ENCODE measurements at places on chromosomes 7 and 10. TPM values are rescaled to one million over a fixed set of nuclear protein-coding genes. Genes with fewer than 3 reads are reported as not detected.

Gene PLXNA4
- 34.9 TPM for total RNA-seq

Gene GALNT17
- 3.9 TPM for total RNA-seq

GRCh38 chr7:102326157-102326889, 29.9 kb downstream of the SPDYE6 start:
- DNase-seq, result no peak

- DNase-seq, result no peak
These were observed 111.1 kb upstream of the DPP6 start for GRCh38 chr7:153941061-153941460.

- DNase-seq, result no peak
These were observed 14.6 kb downstream of the PHTF2 start for GRCh38 chr7:77813180-77813579.

DNA sequence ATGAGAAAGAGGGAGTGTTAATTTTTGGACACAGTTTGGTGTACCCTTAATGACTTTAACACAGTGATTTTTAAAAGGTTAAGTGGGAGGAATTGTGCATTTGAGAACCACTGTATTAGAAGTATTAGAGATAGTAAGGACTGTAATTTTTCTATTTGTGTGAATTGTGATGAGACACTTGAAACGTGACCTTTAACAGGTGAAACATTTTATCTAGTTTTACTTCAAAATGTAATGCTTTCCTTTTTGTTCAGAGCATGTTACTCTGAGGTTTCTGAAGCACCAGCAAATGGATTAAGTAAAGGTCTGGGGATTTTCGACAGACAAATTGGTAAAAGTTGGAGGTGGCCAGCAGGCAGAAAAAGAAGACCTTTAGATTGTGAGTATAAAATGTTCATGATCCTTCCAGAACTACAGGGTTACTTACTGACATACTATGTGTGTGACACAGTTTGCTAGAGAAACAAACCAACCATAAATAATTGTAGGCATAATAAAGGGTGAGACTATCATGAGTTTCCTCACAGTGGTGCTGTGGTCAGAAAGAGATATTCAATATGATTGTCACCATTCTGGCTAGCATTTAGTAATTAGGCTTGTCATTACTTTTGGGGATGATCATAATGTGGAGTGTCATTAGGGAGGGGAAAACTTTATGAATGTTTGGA, 26.1 kb downstream of the LCOR start:
- no peak for DNase-seq

DNA sequence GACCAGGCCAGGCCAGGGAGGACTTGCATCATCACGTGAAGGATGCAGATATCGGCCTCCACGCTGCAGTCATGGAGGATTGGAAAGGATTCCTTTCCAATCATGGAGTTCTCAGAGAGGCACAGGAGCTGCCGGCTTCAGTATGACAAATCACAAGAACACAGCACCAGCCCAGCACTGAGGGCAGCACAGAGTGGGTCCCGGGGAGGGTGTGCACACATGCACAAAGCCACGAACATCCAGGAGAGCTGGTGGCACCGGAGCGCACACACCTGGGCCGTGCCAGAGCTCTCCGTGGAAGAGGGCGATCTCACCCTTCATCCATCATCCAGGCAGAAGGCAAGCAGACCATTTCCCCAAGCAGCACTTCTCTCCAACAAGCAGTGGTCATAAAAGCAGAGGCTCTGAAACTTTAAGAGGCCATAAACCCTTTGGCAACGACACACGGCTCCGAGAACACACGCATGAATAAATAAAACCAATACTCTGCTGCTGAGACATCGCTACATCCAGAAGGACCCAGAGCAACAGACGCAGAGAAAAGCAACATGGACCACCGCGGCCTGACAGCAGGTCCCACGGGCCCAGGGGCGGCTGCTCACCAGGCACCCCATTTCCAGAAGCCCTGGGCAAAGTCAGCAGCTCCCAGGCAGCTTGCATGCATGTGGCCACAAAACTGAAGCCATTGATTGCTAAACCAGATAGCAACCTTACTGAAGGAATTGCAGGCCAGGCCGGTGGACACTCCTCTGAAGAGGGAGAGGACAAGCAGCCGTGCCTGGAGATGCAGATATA, 180.8 kb downstream of the USP6NL start:
- no peak for DNase-seq

Gene PAOX
- total RNA-seq, result 6.3 TPM

DNA sequence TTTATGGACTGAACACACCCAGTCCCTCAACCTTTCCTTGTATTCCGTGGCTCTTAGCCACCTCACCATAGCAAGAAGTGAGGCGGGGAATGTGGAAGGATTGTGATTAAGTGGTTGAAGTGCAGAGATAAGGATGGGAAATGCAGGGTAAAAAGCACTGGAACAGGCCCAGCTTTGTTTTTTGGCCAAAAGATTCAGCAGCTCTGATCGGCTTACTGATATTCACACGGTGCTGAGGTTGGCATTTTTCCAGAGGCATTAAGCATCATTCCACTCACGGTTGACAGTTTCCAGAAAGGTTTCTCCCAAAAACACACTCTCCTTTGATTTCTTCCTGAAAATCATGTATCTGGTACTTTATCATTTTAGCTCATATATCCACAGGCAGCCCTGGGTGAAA, 544.2 kb downstream of the CNTNAP2 start:
- peak; percentile 69 for DNase-seq

GRCh38 chr7:114818501-114818900, 103.4 kb upstream of the MDFIC start:
- no peak for DNase-seq

DNA sequence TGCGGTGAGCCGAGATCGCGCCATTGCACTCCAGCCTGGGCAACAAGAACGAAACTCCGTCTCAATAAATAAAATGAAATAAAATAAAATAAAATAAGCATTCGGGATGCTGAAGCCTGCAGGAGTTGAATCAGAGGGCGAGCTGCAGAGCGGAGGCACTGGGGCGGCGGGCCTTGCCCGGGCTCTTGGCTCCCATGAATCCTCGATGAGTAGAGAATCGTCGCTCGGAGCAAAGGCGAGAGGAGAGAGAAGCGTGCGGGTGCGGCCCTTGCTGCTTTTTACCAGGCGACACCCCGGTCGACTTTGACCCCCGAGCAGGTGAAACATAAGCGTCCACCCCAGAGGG, 168.3 kb downstream of the UBE2H start:
- no peak for DNase-seq

Gene ASB10
- not detected for total RNA-seq

DNA sequence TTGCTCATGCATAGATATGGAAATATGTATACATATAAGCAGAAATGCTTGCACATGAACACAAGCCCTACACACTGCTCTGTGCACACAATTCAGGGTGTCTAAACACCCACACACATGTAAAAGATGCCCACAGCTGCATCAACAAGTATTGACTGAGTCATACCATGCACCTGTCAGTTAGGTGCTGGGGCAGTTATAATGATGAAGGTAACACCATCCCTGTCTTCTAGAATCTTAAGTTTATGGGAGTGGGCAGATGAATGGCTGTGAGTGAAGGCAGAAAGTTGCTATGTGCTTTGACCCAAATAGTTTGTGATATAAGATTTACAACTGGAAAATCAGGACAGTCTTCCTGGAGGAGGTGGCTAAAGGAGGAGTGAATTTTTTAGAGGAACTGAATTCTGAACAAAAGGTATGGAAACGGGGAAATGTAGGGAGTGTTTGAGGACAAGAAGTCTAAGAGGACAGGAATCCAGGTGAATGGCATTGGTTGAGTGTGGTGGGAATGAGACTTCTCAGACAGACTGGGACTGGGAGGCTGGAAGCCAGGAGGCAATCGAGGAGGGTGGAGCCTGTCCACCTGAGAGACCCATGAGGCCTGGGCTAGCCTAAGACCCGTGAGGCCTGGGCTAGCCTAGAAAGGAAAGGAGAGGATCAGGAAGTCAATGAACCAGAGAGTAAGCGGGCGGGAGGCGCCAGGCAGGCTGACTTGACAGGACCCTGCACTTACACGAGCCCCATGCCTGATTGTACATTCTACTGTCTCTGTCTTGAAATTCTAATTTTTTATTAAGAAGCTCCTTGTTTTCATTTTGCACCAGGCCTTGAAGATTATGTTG, 20.7 kb downstream of the POLL start:
- DNase-seq, result no peak
